ENCODE measurements at places on chromosomes 13 and 19.

- no peak for DNase-seq
Measured at GRCh38 chr13:21526707-21527540, 67.8 kb upstream of the ZDHHC20 start.

DNA sequence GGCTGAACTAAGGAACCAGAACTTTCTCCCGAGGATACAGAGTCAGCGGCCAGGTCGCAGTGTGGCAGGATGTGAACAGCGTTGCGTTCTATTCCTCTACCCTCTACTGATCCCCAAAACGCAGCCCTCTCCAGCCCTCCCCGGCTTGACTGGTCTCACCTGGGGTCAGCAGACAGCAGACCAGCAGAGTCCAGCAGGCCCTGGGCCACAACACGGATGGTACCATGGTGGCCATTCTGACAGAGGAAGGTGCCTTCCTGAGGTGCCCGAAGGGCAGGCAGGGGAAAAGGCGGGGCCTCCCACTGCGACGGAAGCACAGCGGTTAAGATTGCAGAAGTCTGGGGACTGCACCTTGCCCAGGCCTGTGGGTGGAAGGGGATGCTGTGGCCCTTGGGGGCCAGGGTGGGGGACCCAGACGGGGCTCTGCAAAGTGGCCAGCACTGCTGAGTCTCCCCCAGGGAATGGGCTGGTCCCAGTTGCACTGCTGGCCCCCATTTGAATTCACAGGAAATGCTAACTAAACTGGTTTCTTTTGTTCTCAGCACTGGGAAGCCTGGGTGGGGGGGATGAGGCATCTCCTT, at the start of gene ICAM3:
Gene ICAM3 (minus strand): TSS at position 245 of the 581 bp plus-strand sequence. CDS start 10 bp downstream, at position 235.
- DNase-seq: no peak

DNA sequence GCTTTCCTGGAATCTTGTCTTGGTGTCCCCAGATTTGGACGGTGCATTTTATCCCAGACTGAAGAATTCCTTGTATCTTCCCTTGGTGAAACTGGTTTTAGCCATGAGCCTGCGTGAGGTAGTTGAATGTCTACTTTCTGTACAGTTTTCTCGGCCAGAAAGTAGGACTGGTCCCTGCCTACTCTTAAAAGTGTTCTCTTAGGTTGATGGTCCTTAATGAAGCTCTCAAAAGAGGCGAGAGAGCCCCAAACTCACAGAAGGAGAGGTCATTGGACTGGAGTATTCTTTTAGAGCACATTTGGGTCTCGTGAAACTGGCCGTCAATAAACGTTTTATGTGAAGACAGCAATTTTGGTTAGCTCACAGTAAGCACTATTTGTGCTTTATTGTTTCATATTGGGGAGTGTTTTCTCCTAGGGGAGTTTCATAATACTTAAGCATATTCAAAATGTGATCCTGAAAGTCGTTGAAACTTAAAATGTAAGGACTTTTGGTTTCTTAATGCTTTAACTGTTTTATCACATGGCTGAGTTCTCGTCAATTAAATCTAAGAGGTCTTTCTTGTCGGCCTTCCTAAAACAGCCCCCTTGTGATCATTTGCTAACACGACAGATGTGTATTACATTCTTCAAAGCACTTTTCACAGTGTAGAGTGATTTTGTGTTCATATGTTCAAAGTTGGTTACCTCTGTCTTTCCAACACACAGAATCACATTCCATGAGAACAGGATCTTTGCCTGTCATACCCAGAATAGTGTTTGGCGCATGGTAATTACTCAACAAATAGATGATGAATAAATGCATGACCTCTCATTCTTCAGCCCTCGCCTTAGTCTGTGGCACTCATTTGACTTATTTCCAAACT, 889 bp downstream of the GTF2F2 start:
- no peak for DNase-seq

- no peak for DNase-seq
Measured at GRCh38 chr19:55820037-55820436, 11.8 kb downstream of the NLRP11 start.

GRCh38 chr13:106376401-106377112, 158.9 kb downstream of the EFNB2 start:
- DNase-seq: no peak

- no peak for DNase-seq
Measured at GRCh38 chr13:28347456-28348371, 147.2 kb downstream of the FLT1 start.

- DNase-seq: no peak
Measured at GRCh38 chr19:41821003-41821735, 23.3 kb downstream of the LYPD4 start.

DNA sequence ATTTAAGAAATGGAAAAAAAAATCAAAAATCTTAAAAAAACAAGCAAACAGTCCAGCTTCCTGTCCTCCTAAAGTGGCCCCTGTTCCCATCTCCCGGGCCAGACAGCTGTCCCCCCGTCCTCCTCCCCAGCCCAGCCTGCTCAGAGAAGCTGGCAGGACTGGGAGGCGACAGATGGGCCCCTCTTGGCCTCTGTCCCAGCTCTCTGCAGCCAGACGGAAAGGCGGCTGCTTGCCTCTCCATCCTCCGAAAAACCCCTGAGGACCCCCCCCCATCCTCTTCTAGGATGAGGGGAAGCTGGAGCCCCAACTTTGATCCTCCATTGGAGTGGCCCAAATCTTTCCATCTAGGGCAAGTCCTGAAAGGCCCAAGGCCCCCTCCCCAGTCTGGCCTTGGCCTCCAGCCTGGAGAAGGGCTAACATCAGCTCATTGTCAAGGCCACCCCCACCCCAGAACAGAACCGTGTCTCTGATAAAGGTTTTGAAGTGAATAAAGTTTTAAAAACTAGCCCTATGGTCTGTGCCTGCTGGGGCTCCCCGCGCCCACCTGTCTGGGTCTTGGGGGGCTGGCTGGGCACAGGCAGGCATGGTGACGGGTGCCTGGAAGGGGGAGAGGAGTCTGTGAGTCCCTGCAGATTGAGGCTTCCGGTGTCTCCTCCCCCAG, 3.8 kb downstream of the GADD45GIP1 start:
- DNase-seq: peak; percentile 67

GRCh38 chr19:17829855-17830566, 8.7 kb upstream of the INSL3 start:
- peak; percentile 38 for DNase-seq

DNA sequence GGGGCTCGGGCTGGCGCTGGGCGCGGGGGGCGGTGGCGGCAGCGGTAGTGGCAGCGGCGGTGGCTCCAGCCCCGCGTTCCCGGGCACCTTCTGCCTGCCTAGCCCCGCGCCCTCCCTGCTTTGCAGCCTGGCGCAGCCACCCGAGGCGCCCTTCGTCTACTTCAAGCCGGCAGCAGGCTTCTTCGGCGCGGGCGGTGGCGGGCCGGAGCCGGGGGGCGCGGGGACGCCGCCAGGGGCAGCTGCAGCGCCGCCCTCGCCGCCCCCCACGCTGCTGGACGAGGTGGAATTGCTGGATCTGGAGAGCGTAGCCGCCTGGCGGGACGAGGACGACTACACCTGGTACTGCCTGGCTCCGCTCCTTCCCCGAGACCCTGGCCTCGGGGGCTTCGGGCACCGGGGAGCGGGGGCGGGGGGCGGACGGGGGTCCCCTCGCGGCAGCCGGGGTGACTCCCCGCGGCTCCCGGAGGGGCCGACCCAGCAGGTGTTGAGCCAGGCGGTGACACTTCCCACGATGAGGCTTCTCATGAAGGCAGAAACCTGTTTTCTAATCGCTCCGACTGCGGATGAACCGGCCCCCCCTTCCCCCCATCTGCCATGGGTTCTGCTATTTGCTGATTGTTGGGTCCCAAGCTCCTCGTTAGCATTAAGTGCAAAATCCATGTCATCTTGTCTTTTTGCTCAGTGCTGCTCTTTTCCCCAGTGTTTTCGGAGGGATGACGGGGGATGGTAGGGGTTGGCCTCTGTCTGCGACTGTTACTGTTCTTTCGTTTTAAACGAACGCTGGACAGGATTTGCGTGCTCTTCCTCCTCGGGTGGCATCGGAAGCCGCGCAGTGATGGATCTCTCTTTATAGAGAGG, 943 bp downstream of the SLAIN1 start:
- DNase-seq: peak; percentile 54

DNA sequence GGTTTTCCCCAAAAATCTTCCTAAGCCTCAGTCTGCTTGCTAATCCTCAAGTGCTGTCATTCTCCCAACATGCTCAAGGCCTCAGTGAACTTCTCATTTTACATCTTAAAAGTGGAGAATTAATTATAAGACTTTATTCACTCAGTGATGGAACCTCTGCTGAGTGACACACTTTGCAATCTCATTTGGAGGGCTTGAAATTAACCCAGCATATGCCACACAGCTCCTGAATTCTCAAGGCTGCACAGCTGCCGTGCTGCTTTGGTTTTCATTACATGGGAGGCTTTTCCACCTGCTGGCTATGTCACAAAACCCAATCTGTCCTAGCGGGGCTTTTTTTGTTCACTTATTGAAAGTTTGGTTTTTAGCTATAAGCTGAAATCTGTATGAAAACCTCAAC, 28.3 kb upstream of the SERPINE3 start:
- no peak for DNase-seq

DNA sequence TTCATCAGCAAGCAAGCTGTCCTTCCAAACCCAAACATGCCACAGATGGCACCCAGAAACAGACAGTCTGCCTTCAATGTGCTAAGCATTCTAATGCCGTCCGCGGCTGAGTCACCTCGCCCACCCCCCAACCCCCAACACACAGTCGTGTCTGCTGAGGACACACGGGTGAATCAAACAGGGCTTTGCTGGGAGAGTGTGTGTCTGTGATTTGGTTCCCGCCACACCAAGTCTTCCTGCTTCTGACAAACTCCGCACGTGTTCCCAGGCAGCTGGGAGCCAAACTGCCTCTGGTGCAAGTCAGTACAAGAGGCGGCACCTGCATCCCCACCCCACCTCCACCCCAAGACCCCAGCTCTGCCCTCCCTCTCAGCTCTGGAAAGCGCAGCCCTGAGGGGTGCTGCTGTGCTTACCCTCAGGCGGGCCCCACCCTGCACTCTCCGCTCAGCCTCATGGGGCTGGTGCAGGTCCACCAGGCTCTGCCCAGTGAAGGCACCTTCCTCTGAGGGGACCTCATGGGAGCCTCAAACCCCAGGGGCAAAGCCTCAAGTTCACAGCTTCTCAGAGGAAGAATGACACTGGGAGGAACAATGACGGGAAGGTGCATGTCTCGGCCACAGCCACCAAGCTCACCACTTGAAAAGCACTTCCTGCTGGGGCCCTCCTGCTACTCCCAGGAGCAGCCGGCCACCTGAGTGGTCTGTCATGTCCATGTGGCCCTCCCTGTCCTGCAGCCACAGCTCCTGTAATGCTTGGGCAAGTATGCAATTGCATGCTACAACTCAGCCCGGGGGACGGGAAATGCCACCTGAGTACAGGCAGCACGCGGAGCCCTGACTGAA, 15.0 kb upstream of the SLC35E1 start:
- DNase-seq: no peak

GRCh38 chr13:93224535-93224934, 2.1 kb upstream of the GPC6 start:
- no peak for DNase-seq

GRCh38 chr13:51330791-51331190, 8.7 kb upstream of the SERPINE3 start:
- DNase-seq: peak; percentile 16

GRCh38 chr13:93290503-93290902, 63.9 kb downstream of the GPC6 start:
- DNase-seq: no peak

- DNase-seq: no peak
Measured at GRCh38 chr13:39604756-39605155, 1.8 kb upstream of the LHFPL6 start.

- DNase-seq: no peak
Measured at GRCh38 chr19:38514812-38515633, 81.5 kb downstream of the RYR1 start.

DNA sequence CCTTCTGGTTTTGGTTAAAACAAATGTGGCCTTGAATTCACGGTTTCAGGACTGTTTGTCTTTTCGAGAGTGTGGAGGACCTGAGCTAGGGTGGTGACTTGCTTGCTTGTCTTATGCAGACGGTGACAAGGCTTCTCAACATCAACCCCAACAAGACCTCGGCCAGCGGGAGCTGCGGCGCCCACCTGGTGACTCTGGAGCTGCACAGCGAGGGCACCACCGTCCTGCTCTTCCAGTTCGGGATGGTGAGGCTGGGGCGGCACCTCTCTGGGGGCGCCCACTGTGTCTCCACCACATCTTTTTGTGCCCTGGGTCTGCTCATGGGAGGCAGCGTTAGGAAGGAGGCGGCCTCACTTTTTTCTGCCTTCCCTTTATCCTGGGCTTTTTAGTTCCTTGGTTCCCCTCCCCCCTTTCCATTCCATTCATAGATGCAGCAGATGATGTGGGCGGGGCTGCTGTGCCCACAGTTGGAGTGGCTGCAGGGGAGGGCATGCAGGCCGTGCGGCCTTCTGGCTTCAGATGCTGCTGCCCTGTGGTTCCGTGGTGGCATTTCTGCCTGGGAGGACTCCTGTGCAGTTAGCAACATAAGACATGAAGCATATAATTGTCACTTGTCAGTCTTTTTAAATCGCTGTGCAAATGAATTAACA, 23.3 kb downstream of the LAMP1 start:
- DNase-seq: no peak

GRCh38 chr19:44587963-44588770, 25.2 kb upstream of the IGSF23 start:
- DNase-seq: no peak

DNA sequence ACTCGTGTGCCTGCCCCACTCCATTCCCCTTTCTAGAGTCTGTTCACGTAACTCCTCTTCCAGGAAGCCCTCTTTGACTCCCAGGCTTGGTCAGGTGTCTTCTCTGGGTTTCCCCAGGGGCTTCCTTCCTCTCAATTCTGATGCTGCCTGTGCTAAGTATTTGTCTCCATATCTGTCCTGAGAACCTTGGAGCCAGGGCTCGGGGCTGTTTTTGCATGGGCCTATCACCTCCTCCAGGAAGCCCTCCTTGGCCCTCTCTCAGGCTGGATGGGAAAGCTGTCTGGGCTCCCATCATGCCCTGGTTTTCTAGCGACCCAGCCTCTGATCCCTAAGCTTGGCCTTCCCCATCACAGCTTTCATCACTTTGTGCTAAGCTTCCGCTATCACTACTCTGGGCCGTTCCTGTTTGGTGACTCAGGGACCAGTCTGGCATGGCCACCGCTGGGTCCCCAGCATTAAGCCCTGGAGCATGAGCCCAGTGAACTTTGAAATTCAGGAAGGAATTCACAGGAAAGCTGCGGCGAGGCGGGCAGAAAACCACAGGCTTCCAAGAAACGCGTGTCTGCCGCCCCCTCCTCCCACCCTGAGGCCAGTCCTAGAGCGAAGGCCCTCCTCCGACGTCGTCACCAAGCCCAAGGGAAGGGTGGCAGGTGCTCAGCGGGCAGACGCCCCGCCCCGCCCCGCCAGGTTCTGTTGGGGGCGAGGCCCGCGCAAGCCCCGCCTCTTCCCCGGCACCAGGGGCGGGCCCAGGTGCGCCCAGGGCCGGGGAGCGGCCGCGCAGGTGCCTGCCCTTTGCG, 486 bp upstream of the SPINT2 start:
- peak; percentile 39 for DNase-seq
